ELR (cell line): ENCODE measurements at places on chromosomes 7 and 10.

GRCh38 chr10:33697016-33697415 lies 362.5 kb upstream of the NRP1 start:
- DNase-seq = peak; percentile 47

GRCh38 chr10:89159761-89160160 lies 47.4 kb downstream of the CH25H start:
- DNase-seq = no peak

- DNase-seq = no peak
Observed at GRCh38 chr10:22042557-22043326, 39.2 kb upstream of the DNAJC1 start.

DNA sequence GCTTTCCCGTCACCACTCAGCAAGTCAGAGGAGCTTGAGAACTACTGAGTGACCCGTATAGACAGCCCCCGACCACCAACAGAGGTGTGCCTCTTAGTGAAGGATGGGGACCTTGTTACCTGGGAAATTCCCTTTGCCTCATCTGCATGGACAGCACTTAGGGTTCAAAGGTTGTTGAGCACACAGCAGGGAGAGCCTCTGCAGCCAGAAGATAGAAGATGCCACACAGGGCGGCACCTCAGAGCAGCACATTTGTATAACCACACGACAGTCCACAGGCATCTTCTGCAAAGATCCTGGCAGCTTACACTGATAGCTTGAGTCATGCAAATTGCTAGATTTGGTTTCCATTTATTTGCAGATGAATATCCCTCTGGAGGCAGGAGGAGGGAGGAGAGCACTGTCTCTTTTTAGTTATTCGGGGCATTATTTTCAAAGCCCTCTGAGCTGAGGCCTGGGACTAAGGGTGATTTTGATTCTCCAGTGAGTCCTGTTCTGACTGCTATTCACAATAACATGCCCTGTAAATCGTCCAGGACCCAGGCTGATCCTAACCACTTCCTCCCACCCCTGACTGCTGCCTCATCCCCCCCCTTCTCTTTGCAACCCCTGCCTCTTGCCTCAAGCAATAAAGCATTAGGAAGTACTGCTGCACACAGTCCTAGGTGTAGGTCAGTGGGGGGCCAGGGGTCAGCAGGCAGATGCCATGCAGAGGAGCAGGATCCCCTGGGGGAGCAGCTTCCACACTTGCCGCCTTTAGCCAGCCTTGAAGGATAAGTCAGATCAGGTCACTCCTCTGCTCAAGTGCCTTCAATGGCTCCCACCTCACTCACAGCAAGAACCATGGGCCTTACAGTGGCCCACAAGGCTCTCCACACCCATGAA lies 24.6 kb upstream of the INMT start:
- DNase-seq = peak; percentile 36
